Progenitor cell of endocrine pancreas (in vitro differentiated cells): ENCODE measurements at places on chromosomes 6 and 20. TPM values are rescaled to one million over a fixed set of nuclear protein-coding genes. Genes with fewer than 3 reads are reported as not detected.
A peak's percentile ranks its signal among the peaks of the same experiment; 100 is the strongest.

DNA sequence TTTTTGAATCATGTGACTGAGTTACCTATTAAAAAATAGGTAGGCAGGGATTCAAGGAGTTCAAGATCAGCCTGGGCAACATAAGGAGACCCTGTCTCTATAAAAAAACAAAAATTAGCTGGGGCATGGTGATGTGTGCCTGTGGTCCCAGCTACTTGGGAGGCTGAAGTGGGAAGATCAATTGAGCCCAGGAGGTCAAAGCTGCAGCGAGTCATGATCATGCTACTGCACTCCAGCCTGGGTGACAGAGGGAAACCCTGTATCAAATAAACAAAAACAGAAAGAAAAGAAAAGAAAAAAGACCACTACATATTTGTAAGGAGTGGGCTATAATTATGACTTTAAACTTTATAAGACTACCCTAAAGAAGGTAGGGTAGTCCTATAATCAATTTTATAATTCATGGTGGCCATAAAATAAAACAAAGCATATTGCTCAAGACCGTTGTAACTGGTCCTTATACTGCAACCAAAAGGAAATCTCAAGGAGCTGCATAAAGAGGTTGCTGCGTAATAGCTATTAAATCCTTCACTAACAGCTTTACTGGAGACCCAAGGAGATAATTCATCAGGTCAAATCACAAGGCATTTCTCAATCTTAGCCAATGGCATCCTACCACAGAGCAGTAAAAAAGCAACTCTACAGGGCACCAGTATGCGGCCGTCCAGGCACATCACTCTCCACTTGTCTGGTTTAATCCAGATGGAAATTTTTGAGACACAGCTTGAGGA, 13.5 kb downstream of the PIGU start:
- H3K27me3 ChIP-seq: no peaks in the 10 kb centered on the region
- peaks cover 2% of the 10 kb centered on the region for H3K4me1 ChIP-seq
- peaks cover 7% of the 10 kb centered on the region for H3K36me3 ChIP-seq
- no peak overlapping the region for H3K27ac ChIP-seq
- DNase-seq: no peak

- H3K27me3 ChIP-seq: no peaks in the 10 kb centered on the region
- DNase-seq: no peak
- no peak overlapping the region for H3K27ac ChIP-seq
- H3K36me3 ChIP-seq: no peaks in the 10 kb centered on the region
- H3K4me1 ChIP-seq: no peaks in the 10 kb centered on the region
- H3K4me3 ChIP-seq: no peak overlapping the region
Observed at GRCh38 chr6:88748141-88748540, 215.3 kb downstream of the RNGTT start.

GRCh38 chr6:47377971-47378370, 68.3 kb upstream of the TNFRSF21 start:
- no peak for DNase-seq
- no peaks in the 10 kb centered on the region for H3K27me3 ChIP-seq
- no peak overlapping the region for H3K4me3 ChIP-seq
- no peak overlapping the region for H3K27ac ChIP-seq
- no peaks in the 10 kb centered on the region for H3K36me3 ChIP-seq

DNA sequence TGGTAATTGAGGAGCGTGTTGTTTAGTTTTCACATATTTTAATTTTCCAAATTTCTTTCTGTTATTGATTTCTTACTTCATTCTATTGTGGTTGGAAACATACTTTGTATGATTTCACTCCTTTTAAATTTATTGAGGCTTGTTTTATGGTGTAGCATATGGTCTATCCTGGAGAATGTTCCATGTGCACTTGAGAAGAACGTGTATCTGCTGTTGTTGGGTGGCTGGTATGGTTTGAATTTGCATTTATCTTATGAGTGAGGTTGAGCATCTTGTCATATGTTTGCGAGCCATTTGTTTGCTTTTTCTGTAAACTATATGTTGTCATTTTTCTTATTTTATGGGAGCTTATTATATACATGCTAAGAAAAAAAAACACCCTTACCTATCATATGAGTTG, 26.5 kb downstream of the SRC start:
- H3K27me3 ChIP-seq: no peaks in the 10 kb centered on the region
- H3K4me1 ChIP-seq: peaks cover 1% of the 10 kb centered on the region
- no peak overlapping the region for H3K4me3 ChIP-seq
- peaks cover 20% of the 10 kb centered on the region for H3K36me3 ChIP-seq
- H3K27ac ChIP-seq: no peak overlapping the region
- DNase-seq: no peak

DNA sequence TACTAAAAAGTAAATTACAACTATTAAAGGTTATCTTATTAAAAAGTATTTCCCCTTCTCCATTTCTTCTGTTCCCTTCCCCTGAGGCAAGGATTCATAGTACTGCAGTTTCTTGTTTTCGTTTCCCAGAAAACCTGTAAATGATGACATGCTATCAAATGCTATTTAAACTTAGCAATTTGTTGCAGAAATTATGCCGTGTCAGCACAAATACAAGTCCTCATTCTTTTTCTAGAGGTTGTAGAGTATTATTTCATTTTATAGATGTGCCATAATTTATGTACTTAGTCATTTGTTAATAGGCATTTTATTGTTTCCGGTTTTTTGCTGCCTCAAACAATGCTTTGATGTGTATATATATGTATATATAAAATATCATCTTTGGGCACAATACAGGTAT, 268.4 kb downstream of the PLCB1 start:
- no peaks in the 10 kb centered on the region for H3K36me3 ChIP-seq
- H3K27me3 ChIP-seq: no peaks in the 10 kb centered on the region
- H3K4me1 ChIP-seq: no peaks in the 10 kb centered on the region
- no peak overlapping the region for H3K27ac ChIP-seq

DNA sequence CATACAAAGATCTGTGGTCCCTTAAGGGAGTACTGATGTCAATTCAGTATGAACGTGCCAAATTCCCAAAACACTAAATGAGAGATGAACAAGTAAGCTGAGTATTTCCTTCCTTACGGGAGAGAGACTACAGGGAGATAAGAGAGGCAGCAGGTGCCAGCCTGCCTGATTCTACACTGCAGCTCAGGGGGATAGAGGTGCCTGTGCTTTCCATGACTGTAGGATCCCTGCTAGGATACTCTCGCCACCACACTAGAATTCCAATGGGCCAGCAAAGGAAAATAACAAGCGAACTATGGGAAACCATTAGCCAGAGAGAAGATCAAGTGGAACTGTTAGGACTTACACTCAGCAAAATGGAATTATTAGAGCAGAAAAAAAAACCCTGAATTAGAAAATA, 198.5 kb upstream of the BTBD3 start:
- H3K27me3 ChIP-seq: no peaks in the 10 kb centered on the region
- H3K27ac ChIP-seq: no peak overlapping the region
- DNase-seq: no peak
- no peaks in the 10 kb centered on the region for H3K36me3 ChIP-seq
- H3K4me1 ChIP-seq: peaks cover 5% of the 10 kb centered on the region
- H3K4me3 ChIP-seq: no peak overlapping the region

GRCh38 chr6:75376347-75377024, 91.9 kb upstream of the TMEM30A start:
- H3K27ac ChIP-seq: no peak overlapping the region
- H3K4me1 ChIP-seq: no peaks in the 10 kb centered on the region
- no peak for DNase-seq
- no peaks in the 10 kb centered on the region for H3K36me3 ChIP-seq
- no peak overlapping the region for H3K4me3 ChIP-seq
- H3K27me3 ChIP-seq: no peaks in the 10 kb centered on the region

GRCh38 chr6:110748453-110748852, 66.8 kb downstream of the CDK19 start:
- no peak overlapping the region for H3K4me3 ChIP-seq
- H3K27ac ChIP-seq: no peak overlapping the region
- H3K36me3 ChIP-seq: peaks cover 10% of the 10 kb centered on the region
- peaks cover 4% of the 10 kb centered on the region for H3K4me1 ChIP-seq
- H3K27me3 ChIP-seq: no peaks in the 10 kb centered on the region

DNA sequence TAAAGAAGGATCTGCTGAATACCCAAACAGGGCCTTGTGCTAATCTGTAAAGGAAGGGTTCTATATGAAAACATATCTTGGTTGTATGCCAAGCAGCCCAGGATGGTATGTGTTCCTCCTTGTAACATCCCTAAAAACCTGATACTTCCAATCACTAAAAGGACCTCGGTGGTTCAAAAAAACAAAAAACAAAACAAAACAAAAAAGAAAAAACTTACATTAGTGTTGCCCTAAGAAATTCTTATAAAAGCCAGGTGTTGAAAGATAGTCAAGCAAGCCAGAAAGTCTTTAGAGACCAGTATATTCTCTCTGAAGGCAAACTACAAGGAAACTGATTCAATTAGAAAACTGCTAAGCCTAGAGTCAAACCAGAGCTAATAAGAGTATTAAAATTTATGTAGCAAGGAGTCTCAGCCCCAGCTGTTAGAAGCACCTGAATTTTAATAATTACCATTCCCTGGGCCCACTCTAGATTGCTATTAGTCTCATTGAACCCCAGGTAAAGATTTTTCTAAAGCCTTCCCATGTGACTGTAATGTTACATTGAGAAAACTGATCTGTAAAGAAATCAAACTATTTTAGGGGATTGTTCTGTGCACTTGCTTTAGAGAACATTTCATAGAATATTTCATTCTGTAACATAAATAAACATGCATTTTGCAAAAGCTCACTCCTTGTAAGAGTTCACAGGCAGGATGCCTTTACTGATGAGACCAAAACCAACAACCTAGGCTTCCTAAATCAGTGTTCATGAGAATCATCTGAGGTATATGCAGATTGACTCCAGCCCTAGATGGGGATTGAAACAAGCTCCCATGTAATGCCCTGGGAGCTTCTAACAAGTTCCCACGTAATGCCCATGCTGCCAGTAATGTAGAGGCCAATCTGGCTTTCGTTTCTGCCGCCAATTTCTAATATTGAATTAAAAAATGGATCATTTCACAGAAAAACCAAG, 95.2 kb upstream of the BTN3A2 start:
- peaks cover 1% of the 10 kb centered on the region for H3K36me3 ChIP-seq
- peak overlapping the region; percentile 95 for H3K27ac ChIP-seq
- no peak for DNase-seq

DNA sequence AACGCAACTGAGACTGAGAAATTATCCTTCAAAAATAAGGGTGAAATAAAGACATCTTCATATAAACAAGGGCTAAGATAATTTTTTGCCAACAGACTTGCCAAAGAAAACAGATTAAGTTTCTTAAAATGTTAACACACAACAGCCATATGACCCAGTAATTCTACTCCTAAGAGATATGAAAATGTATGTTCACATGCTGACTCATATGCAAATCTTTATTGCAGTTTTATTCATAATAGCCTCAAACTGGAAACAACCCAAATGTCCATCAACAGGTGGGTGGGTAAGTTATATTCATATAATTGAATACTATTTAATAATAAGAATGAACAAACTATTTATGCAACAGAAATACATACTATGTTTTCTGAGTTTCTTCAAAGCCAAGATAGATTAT, 140.1 kb downstream of the REV3L start:
- H3K36me3 ChIP-seq: peaks cover 19% of the 10 kb centered on the region
- no peak overlapping the region for H3K4me3 ChIP-seq
- H3K27ac ChIP-seq: peak overlapping the region; percentile 68
- peaks cover 15% of the 10 kb centered on the region for H3K4me1 ChIP-seq

- no peak overlapping the region for H3K27ac ChIP-seq
- peaks cover 4% of the 10 kb centered on the region for H3K4me1 ChIP-seq
- no peak for DNase-seq
- H3K36me3 ChIP-seq: peaks cover 13% of the 10 kb centered on the region
Observed at GRCh38 chr6:31267651-31268368, 4.1 kb downstream of the HLA-C start.

- H3K4me3 ChIP-seq: no peak overlapping the region
- no peak overlapping the region for H3K27ac ChIP-seq
- peaks cover 31% of the 10 kb centered on the region for H3K36me3 ChIP-seq
- peaks cover 2% of the 10 kb centered on the region for H3K4me1 ChIP-seq
- H3K27me3 ChIP-seq: no peaks in the 10 kb centered on the region
Observed at GRCh38 chr6:75813476-75814250, 64.6 kb downstream of the MYO6 start.

DNA sequence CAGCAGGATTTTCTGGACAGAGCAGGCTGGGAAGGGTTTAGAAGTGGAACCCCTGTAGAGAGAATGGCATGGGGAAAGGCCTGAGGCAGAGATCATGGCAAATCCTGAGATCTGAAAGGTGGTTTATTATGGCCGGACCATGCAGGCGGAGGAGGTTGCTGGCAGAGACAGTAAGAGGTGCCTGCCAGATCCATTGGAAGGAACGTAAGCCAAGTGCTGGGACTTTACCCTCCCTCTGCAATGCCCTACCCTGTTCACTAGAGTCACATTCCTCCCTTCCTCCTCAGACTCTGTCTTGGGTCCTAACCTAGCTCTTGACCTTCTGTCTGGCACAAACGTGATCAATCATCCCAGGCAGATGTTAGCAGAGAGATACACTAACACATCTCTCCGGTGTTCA, 66.4 kb upstream of the SLC22A23 start:
- H3K27me3 ChIP-seq: peaks cover 25% of the 10 kb centered on the region
- H3K36me3 ChIP-seq: no peaks in the 10 kb centered on the region
- H3K27ac ChIP-seq: no peak overlapping the region
- no peak for DNase-seq
- H3K4me1 ChIP-seq: peaks cover 7% of the 10 kb centered on the region
- no peak overlapping the region for H3K4me3 ChIP-seq

GRCh38 chr6:118659513-118660217, 8.3 kb upstream of the CEP85L start:
- no peak overlapping the region for H3K27ac ChIP-seq
- no peaks in the 10 kb centered on the region for H3K36me3 ChIP-seq
- DNase-seq: no peak
- no peak overlapping the region for H3K4me3 ChIP-seq

DNA sequence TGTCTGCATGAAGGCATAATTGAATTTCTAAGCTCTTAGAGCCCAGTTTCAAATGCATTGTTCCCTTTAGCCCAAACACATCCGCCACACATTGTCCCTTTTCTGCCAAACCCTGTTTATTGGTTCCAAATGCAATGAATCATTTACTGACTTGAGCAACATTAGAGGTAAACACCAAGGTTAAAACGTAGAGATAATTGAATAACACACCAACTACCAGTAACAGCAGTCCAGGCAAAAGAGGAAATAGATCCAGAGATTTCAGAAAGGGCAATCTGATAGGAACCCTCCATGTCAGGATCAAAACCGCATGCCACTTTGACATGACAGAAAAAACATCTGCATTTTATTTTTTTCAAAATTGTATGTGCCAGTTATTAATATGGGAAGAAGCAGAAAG, 114.8 kb downstream of the PKHD1 start:
- no peaks in the 10 kb centered on the region for H3K4me1 ChIP-seq
- H3K36me3 ChIP-seq: no peaks in the 10 kb centered on the region
- H3K4me3 ChIP-seq: no peak overlapping the region

GRCh38 chr6:7129784-7130569, 22.2 kb downstream of the RREB1 start:
- peak overlapping the region; percentile 18 for H3K27ac ChIP-seq
- no peaks in the 10 kb centered on the region for H3K27me3 ChIP-seq
- peaks cover 7% of the 10 kb centered on the region for H3K36me3 ChIP-seq
- DNase-seq: no peak
- H3K4me3 ChIP-seq: no peak overlapping the region
- peaks cover 38% of the 10 kb centered on the region for H3K4me1 ChIP-seq

Gene CALHM6
- total RNA-seq: 0.75 and 1.2 TPM in 2 replicates

Gene HUS1B
- total RNA-seq: 0.67 and 1.3 TPM in 2 replicates

Gene TMEM200A
- 13.0 and 13.6 TPM in 2 replicates for total RNA-seq

Gene KCNQ5
- total RNA-seq: 0.53 and 1.0 TPM in 2 replicates

Gene CALHM4
- not detected in 2 replicates for total RNA-seq

Gene C20orf141
- total RNA-seq: not detected in 2 replicates

Gene PTPRA
- total RNA-seq: 71.7 and 73.2 TPM in 2 replicates

Gene KIF13A
- total RNA-seq: 44.4 and 44.5 TPM in 2 replicates

Gene ENPP1
- total RNA-seq: 2.4 and 2.7 TPM in 2 replicates

Gene FLRT3
- 60.4 and 62.4 TPM in 2 replicates for total RNA-seq

Gene ZSCAN9
- 38.5 and 40.1 TPM in 2 replicates for total RNA-seq
